ENCODE measurements at places on chromosomes 2 and 18.
A peak's percentile ranks its signal among the peaks of the same experiment; 100 is the strongest.

DNA sequence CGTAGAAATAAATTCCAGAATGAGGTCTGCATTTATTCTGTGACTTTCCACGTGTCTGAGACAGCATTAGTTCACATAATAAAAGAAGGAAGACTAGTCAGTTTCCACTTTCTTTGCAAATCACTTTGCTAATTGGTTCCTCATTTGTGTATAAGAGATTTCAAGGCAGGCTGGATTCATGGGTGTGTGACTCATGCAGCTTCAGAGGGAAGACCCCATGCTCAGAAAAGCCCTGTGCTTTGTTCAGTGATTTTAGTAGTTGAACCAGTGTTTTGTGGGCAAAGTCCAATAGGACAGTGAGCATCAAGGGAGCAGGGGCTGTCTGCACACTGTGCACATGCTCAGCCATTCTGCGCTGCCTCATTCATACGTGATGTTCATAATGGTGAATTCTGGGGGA, 297.8 kb downstream of the DLGAP1 start:
- H3K4me1 ChIP-seq, result no peaks in the 10 kb centered on the region
- H3K36me3 ChIP-seq, result no peaks in the 10 kb centered on the region
- no peak for DNase-seq
- H3K27ac ChIP-seq, result no peak overlapping the region

DNA sequence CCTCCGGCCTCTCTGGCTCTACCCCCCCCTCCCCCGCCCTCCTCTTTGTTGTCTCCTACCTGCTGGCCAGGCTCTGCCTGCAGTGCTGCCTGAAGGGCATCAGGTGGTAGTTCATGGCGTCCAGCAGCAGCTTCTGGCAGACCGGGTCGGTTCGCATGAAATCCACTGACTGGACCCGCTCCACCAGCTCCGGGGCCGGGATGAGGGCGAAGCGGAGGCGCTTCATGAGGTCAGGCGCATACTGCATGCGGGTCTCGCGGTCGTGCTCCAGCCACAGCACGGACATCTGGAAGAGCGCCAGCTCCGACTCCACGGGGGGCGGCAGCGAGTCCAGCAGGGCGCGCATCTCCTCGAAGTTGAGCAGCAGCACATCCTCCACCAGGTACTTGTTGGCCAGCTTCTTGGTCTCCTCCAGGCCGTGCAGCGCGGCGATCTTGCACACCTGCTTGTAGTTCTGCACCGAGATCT, 3.2 kb downstream of the KLHL14 start:
- peaks cover 64% of the 10 kb centered on the region for H3K27me3 ChIP-seq
- H3K27ac ChIP-seq, result no peak overlapping the region
- H3K4me3 ChIP-seq, result no peak overlapping the region
- H3K4me1 ChIP-seq, result peaks cover 5% of the 10 kb centered on the region
- DNase-seq, result no peak
- no peaks in the 10 kb centered on the region for H3K36me3 ChIP-seq

DNA sequence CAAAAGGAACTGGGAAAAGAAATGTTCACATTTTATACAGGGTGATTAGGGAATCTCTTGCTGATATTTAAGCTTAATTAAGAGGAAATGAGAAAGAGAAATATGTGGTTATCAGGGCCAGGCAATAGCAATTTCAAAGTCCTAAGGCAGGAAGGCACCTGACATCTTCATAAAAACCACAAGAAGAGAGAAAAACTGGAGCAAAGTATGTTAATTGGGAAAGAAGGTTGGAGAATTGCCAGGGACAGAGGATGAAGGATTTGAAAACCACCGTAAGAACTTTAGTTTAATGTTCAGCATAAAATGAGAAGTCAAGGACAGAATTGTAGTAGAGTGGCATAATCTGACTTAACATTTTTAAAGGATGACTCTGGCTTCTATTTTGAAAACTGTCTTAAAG, 691.8 kb upstream of the NRXN1 start:
- no peaks in the 10 kb centered on the region for H3K27me3 ChIP-seq
- no peaks in the 10 kb centered on the region for H3K36me3 ChIP-seq
- no peak overlapping the region for H3K27ac ChIP-seq

DNA sequence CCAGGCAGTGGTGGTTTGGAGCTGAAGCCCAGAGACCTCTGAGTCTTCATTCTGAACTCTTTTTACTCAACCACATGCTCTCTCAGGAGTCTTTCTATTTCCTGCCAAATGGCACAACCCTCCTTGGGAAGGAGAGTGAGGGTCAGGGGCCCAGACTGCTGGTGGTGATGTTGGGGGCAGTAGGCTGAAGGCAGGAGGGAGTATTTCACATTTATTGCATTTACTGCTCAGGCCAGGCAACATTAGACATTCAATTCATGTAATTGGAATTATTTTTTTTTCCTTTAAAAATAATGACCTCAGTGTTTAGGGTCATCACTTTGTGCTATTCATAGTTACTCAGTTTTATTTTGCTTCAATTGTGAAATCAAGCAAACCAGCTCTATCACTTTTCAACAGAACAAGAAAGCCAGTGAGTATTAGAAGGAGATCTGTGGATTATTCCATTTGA, 311.3 kb upstream of the NT5C1B start:
- H3K27me3 ChIP-seq, result no peaks in the 10 kb centered on the region
- no peak for DNase-seq
- no peak overlapping the region for H3K4me3 ChIP-seq

GRCh38 chr2:202317080-202317857, 51.7 kb downstream of the NOP58 start:
- peak overlapping the region; percentile 29 for H3K27ac ChIP-seq
- DNase-seq, result no peak
- H3K36me3 ChIP-seq, result peaks cover 4% of the 10 kb centered on the region
- no peak overlapping the region for H3K4me3 ChIP-seq

- H3K4me3 ChIP-seq, result no peak overlapping the region
- no peak overlapping the region for H3K27ac ChIP-seq
- H3K36me3 ChIP-seq, result peaks cover under 1% of the 10 kb centered on the region
- H3K4me1 ChIP-seq, result peaks cover under 1% of the 10 kb centered on the region
- H3K27me3 ChIP-seq, result peaks cover 31% of the 10 kb centered on the region
Observed at GRCh38 chr2:154693741-154694340, 4.7 kb upstream of the KCNJ3 start.

DNA sequence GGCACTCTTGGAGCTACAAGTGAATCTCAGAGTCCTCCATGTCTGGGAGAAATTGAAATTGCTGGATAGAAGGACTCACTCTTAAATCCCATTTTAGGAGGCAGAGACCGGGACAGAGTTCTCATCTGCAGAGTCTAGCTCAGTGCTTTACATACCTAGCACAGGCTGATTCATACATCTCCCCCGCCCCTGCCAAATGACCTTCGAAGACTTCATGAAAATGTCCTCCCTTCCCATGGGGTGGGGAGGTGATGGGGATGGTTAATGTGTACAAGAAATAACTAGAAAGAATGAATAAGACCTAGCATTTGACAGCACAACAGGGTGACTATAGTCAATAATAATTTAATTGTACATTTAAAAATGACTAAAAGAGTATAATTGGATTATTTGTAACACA, 8.2 kb upstream of the SERPINB5 start:
- peaks cover 7% of the 10 kb centered on the region for H3K27me3 ChIP-seq
- H3K4me3 ChIP-seq, result no peak overlapping the region
- DNase-seq, result no peak
- H3K36me3 ChIP-seq, result no peaks in the 10 kb centered on the region
- H3K4me1 ChIP-seq, result no peaks in the 10 kb centered on the region

GRCh38 chr2:235373171-235373570, 120.7 kb upstream of the AGAP1 start:
- no peaks in the 10 kb centered on the region for H3K4me1 ChIP-seq
- no peak overlapping the region for H3K27ac ChIP-seq
- H3K36me3 ChIP-seq, result no peaks in the 10 kb centered on the region
- H3K4me3 ChIP-seq, result no peak overlapping the region
- no peak for DNase-seq

DNA sequence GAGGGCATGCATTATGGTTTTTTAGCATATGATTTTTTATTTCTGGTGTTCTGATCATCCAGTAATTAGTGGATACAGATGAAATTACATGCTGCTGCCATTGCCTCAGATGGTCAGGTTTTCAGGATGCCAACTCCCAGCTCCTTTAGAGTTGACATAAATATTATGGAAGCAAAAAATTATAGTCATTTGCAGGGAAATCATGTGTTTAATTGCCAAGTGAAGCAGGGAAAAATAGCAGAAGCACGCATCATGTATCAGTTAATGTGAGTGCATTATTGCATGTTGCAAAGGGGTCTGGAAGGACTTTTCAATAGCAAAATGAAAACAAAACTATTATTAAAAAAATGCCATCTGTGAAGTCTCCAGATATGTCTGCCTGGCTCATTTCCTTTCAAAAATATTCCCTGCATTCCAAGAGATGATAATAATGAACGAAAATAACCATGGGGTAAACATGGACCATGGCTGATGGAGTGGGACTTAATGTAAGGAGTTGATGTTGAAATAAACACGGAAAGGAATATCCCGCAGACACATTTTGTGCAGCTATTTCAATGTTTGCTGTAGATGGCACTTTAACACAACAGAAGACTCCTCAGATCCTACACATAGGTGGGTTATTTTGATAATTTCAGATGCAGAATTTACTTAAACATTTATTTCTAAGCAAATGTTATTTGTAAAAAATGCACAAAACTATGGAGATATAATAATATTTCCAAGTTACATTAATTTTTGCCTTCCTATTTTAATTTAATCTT, 87.7 kb upstream of the DYNAP start:
- no peaks in the 10 kb centered on the region for H3K36me3 ChIP-seq
- peaks cover 2% of the 10 kb centered on the region for H3K4me1 ChIP-seq
- peaks cover 16% of the 10 kb centered on the region for H3K27me3 ChIP-seq
- H3K27ac ChIP-seq, result no peak overlapping the region
- H3K4me3 ChIP-seq, result no peak overlapping the region

GRCh38 chr18:48953104-48953706, 2.4 kb upstream of the SMAD7 start:
- no peak overlapping the region for H3K4me3 ChIP-seq
- peaks cover 13% of the 10 kb centered on the region for H3K4me1 ChIP-seq
- H3K27me3 ChIP-seq, result no peaks in the 10 kb centered on the region
- no peak for DNase-seq
- H3K36me3 ChIP-seq, result peaks cover 2% of the 10 kb centered on the region

GRCh38 chr2:18623782-18624181, 34.4 kb upstream of the NT5C1B start:
- no peak for DNase-seq
- no peak overlapping the region for H3K4me3 ChIP-seq
- H3K36me3 ChIP-seq, result peaks cover 4% of the 10 kb centered on the region

GRCh38 chr2:37324536-37324785, 172 bp downstream of the PRKD3 start:
- peak; percentile 74 for DNase-seq
- H3K36me3 ChIP-seq, result peaks cover 16% of the 10 kb centered on the region
- peak overlapping the region; percentile 86 for H3K4me3 ChIP-seq
- peaks cover 17% of the 10 kb centered on the region for H3K27me3 ChIP-seq
- peaks cover 33% of the 10 kb centered on the region for H3K4me1 ChIP-seq

GRCh38 chr2:234081970-234082822, 31.7 kb downstream of the SPP2 start:
- no peak overlapping the region for H3K4me3 ChIP-seq
- DNase-seq, result no peak
- H3K4me1 ChIP-seq, result peaks cover 8% of the 10 kb centered on the region
- H3K27me3 ChIP-seq, result no peaks in the 10 kb centered on the region

GRCh38 chr18:42950732-42951131, 164.8 kb downstream of the RIT2 start:
- H3K27me3 ChIP-seq, result no peaks in the 10 kb centered on the region
- no peak for DNase-seq
- H3K4me1 ChIP-seq, result no peaks in the 10 kb centered on the region
- no peaks in the 10 kb centered on the region for H3K36me3 ChIP-seq

DNA sequence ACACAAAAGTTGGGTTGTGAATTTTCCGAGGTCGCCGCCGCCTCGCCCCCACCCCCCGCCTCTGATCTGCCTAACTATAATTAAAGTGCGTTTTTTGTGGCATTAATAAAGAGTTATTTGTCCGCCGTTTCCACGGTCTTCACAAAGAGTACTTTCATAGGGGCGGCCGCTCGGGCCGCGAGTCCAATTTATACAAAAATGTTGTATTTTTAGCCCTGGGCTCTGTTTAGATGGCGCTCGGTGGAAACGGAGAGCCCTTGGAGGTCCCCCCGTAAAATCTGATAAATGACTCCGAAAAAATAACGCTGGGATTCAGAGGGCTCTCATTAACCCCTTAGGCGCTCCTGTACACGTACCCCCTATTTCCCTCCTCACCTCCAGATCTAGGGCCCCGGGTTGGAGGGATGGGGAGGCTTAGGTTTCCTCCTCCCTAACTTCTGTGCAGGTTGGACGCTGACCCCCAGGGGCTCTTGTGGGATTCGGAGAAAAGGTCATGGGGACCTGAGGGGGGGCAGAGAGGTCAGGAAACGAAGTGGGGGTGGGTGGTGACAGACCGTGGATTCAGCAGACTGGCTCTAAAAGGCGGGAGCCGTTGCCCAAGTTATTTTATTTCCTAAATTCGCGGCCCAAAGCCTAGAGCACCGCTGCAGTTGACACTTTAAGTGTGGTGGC, 1.9 kb downstream of the CYP26B1 start:
- H3K4me1 ChIP-seq, result peaks cover 37% of the 10 kb centered on the region
- peaks cover 79% of the 10 kb centered on the region for H3K27me3 ChIP-seq

DNA sequence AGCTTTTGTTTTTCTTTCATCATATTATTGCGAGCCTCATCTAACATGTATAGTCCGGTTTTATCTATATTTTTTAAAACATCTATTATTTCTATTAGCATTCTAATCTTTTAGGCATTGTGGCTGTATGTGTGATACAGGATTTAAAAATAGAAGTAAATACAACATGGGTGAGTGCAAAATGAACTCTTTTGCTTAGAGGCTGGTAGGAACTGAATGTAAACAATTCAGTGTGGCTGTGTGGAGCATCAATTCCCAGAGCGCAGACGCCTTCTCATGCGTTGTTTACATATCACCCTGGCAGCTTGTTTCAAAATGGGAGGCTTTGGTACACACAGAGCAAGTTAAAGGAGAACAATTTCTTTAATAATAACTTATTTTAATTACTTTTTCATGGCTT, 836 bp downstream of the DTNA start:
- no peaks in the 10 kb centered on the region for H3K4me1 ChIP-seq
- H3K36me3 ChIP-seq, result no peaks in the 10 kb centered on the region
- DNase-seq, result no peak
- peaks cover 12% of the 10 kb centered on the region for H3K27me3 ChIP-seq
- H3K4me3 ChIP-seq, result no peak overlapping the region
- no peak overlapping the region for H3K27ac ChIP-seq

DNA sequence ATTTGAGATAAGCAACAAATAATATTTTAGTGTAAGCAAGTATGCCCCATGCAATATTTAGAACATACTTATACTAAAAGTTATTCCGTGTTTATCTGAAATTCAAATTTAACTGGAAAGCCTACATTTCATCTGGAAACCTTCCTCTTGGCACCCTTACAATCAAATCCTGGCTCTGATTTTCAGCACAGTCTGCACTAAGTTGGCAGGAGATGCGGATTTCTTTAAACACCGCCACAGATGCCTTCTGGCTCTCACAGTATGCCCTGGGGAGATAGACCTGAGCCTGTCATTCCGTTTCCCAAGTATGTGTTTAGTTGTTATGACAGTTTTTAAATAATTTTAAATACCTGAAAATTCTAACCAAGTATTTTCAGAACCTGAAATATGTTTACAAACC, 7.3 kb upstream of the MLPH start:
- H3K4me3 ChIP-seq, result no peak overlapping the region
- no peaks in the 10 kb centered on the region for H3K36me3 ChIP-seq
- H3K27ac ChIP-seq, result no peak overlapping the region
- peaks cover 43% of the 10 kb centered on the region for H3K27me3 ChIP-seq
- no peak for DNase-seq

- no peak overlapping the region for H3K27ac ChIP-seq
- no peak overlapping the region for H3K4me3 ChIP-seq
- H3K27me3 ChIP-seq, result no peaks in the 10 kb centered on the region
- DNase-seq, result no peak
Observed at GRCh38 chr2:43068041-43068533, 158.3 kb downstream of the ZFP36L2 start.
